ENCODE measurements at places on chromosomes 13 and 19.

- DNase-seq: no peak
These were observed 75.8 kb upstream of the UBAC2 start for GRCh38 chr13:99124794-99125316.

DNA sequence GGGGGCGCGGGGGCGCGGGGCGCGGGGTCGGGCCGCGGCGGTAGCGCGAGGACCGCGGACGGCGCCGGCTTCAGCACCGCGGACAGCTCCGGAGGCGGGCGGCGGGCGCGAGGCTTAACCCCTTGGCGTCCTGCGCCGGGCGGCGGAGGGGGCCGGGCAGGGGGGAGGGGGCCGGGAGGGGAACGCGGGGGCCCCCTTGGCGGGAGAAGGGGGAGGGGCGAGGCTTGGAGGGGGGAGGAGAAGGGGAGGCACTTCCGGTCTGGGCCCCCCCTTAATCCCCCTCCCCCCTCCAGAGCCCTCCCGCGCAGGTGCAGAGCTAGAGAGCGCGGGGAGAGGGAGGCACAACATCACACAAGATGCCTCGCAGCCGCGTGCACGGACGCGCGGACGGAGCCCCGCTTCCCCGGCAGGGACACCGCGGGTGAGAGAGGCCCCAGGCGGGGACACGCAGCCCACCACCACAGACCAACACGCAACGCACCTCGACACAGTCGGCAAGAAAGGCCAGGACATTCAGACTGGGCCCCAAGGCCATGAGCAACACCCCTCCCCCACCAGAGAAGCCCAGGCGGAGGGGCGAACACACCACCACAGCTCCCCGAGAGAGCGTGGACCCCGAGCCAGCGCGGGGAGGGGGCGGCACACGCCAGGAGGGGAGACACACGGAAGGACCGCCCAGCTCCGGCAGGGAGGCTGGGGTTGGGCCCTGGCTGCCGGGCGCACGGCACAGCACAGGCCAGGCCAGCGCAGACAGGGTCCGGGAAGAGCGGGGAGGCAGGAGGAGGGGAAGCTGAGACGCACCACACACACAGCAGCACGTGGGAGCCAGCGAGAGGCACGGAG is 24.1 kb downstream of the SHANK1 start:
- DNase-seq: no peak

DNA sequence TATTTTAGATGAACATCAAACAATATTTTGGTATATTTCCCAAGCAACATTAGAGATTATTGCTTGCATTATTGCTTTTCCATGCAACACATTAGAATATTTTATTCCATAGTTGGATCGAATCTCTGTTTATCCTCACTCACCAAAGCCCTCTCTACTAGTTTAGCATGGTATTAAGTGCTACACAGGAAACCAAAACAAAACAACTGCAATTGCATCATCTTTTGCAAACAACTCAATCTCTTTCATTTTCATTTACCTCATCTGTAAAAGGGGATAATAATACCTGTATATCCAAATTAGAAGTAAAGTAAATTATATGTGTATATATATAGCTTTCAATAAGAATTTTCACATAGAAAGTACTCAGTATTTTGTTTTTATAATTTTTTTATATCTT is 147.8 kb upstream of the PCDH9 start:
- no peak for DNase-seq

GRCh38 chr19:7521551-7522071 is 813 bp upstream of the MCOLN1 start:
- no peak for DNase-seq

GRCh38 chr19:49507803-49508494 is 4.5 kb upstream of the FCGRT start:
- no peak for DNase-seq

- DNase-seq: no peak
These were observed 72.9 kb downstream of the TEX29 start for GRCh38 chr13:111393221-111393790.

GRCh38 chr13:80798576-80799133 is 457.7 kb upstream of the SPRY2 start:
- DNase-seq: no peak

DNA sequence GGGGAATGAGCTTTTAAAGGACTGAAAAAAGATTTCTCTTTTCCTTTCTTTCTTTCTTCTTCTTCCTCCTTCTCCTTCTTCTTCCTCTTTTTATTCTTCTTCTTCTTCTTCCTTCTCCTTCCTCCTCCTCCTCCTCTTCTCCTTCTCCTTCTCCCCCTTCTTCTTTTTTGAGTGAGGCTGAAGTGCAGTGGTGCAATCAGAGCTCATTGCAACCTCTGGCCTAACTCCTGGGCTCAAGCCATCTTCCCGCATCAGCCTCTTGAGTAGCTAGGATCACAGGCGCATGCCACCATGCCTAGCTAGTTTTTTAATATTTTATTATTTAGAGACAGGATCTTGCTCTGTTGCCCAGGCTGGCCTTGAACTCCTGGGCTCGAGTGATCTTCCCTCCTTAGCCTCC is 120.9 kb upstream of the KL start:
- no peak for DNase-seq

DNA sequence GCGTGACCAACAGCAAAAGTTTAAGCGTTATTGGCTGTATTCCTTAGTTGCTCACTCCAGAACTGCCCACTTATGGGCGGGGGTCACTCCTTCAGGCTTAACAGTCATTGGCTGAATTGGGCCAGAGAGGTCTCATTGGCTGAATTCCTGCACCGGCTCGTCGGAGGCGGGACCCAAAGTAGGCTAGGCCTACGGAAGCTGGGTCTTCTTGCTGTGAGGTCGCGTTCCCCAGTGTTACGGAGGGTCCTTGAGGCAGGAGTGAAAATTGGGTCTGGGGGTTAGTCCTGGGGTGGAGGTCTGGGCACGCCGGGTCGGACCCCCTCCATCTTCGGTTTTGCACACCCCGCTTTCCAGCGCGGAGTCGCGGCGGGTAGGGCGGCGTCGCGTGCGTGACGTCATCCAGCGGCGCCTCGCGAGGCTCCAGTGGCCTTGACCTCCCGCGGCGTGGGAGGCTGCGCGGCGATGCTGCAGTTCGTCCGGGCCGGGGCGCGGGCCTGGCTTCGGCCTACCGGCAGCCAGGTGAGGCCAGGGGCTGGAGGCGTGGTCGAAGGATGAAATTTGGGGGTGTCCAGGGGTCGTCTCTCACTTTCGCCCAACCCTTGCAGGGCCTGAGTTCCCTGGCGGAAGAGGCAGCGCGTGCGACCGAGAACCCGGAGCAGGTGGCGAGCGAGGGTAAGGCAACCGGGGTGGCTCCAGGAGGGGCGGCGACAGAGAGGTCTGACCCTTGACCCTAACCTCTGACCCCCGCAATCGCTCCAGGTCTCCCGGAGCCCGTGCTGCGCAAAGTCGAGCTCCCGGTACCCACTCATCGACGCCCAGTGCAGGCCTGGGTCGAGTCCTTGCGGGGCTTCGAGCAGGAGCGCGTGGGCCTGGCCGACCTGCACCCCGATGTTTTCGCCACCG is at the start of gene MRPL4:
Gene MRPL4 (plus strand): TSS at position 423 of the 903 bp plus-strand sequence. CDS start 40 bp downstream, at position 463.
- DNase-seq: peak; percentile 97

DNA sequence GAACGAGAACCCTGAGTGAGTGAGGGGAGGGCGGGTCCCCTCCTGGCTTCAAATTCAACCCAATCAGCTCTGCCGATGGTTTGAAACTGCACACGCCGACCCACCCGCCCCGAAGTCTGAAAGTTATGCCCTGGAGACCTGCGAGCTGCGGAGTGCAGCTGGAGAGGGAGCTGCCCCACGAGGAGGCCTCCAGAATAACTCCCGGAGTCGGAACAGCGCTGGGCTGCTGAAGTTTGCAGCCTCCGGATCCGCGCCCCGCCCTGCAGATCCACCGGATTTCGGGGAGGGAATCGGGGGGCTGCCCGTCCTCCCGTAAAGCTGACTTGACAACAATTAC is 7.0 kb downstream of the POU4F1 start:
- no peak for DNase-seq

DNA sequence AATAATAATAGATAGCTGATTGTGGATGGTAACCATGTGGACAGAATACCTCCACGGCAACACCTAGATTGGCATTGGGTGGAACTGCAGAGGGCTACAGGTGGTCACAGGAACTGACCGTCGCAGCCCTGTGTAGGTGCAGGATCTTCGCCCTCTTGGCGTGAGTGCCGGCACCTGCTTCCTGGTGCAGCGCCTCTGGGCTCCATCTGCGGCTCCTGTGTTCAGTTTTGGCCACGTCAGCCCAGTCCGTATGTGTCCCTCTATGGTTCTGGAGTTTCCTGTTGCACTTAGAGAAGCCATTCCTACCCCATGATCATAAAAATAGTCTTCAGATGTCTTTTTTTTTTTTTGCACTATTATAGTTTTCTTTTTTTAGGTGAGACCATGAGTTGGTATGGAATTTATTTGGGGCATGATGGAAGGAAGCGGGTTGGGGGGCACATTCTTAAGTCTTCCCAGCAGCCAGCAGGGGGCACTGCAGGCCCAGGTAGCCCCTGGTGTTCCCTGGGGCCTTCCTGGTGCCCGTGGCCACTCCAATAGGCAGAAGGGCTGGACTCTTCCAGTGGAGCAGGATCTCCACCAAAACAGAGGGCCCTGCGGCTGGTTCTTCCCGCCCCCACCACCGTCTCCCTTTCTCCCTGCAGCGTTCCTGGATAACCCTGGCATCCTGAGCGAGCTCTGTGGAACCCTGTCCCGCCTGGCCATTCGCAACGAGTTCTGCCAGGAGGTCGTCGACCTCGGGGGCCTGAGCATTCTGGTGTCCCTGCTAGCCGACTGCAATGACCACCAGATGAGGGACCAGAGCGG is 10.1 kb upstream of the SLC25A42 start:
- DNase-seq: peak; percentile 11

- no peak for DNase-seq
These were observed 50.7 kb upstream of the PNMA8B start for GRCh38 chr19:46546194-46546896.

DNA sequence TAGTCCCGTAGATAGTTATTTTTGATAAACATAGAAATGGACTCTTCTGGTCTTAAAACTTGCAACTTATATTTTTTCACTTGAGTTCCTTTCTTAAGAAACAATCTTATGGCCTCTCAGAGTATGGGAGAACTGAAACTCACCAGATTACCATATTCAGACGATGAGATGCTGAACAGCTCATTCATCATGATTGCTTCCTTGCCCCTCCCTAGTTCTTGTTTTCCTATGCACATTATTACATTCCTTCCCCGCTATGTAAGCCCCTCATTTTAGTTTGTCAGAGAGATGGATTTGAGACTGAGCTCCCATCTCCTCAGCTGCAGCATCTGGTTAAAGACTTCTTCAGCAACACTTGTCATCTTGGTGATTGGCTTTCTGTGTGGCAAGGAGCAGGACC is 158.5 kb downstream of the SLITRK6 start:
- no peak for DNase-seq

- no peak for DNase-seq
These were observed 95.6 kb downstream of the DLEU7 start for GRCh38 chr13:50747737-50748350.

DNA sequence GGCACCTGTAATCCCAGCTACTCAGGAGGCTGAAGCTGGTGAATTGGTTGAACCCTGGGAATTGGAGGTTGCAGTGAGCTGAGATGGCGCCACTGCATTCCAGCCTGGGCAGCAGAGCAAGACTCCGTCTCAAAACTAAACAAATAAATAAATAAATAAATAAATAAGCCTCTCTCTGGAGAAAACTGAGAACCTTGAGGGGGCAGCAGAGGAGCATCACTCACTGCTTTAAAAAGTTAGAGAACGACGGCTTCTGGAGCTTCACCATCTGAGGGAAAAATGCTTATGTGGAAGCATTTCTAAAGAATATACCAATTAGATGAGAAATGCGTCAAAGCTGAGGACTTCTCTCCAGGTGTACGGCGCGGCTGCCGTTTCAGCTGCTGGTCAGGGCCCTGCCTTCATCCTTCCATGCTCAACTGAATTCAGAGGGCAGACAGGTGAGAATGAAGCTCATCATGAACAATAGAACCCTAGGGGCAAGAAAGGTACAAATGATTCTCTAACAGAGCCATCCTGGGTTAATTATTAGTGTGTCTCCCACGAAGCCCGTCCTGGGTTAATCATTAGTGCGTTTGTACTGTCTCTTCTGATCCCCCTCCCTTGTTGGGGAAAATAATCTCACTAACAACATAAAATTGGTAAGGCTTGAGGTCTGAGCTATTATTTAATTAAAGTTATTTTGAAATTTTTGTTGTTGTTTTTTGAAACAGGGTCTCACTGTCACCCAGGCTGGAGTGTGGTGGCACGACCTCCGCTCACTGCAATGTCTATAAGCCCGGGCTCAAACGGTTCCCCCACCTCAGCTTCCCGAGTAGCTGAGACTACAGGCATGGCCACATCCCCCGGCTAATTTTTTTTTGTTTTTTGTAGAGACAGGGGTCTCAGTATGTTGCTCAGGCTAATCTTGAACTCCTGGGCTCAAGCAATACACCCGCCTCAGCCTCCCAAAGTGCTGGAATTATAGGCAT is 80.1 kb downstream of the IPO5 start:
- DNase-seq: no peak

GRCh38 chr13:108669381-108669780 is 40.0 kb downstream of the MYO16 start:
- DNase-seq: no peak

GRCh38 chr19:14577885-14578427 is 4.9 kb upstream of the CLEC17A start:
- no peak for DNase-seq

GRCh38 chr19:45008552-45008951 is 7.3 kb downstream of the RELB start:
- DNase-seq: no peak

- DNase-seq: no peak
These were observed 5.5 kb upstream of the ADGRE5 start for GRCh38 chr19:14375582-14376291.

- DNase-seq: no peak
These were observed 10.0 kb downstream of the CUL4A start for GRCh38 chr13:113219256-113219940.

GRCh38 chr19:47022541-47023447 is 3.2 kb downstream of the NPAS1 start:
- DNase-seq: no peak

DNA sequence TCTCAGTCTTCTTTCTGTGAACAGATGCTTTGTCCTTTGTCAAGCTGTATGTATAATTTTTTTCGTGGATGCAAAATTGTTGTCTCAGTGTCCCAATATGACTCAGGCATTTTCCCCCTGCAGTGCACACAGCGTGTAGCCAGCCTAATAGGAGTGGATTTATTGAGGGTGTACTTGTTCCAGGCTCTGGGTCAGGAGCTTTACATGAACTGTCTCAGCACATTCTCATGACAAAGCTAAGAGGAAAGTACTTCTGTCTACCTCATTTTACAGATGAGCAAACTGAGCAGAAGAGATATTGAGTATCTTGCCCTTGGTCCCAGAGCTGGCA is 50.8 kb downstream of the STK24 start:
- DNase-seq: no peak

- no peak for DNase-seq
These were observed 22.6 kb downstream of the RXFP2 start for GRCh38 chr13:31761951-31762350.
